ENCODE measurements at places on chromosomes 6 and 20.
A peak's percentile ranks its signal among the peaks of the same experiment; 100 is the strongest.

GRCh38 chr6:144186817-144187625 is 36.7 kb downstream of the STX11 start:
- DNase-seq = no peak

DNA sequence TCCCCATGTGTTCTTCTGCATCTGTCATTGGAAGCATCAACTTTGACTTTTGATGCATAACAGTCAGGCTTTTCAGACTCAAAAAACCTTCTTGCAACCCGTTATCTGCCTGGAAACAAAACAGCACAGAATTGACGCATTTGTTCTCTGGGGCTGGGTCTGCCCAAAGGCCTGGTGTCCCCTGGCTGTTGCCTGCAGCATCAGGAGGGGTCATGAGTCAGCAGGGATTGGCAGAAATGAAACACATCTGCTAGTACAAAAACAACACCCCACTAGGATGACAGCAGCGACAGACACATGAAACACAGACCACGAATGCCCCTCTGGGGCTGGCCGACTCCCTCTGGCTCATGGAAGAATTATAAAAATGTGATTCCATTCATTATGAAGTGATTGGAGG is 157.6 kb upstream of the INSM1 start:
- no peak for DNase-seq

GRCh38 chr6:11705069-11705468 is 73.5 kb downstream of the ADTRP start:
- no peak for DNase-seq

DNA sequence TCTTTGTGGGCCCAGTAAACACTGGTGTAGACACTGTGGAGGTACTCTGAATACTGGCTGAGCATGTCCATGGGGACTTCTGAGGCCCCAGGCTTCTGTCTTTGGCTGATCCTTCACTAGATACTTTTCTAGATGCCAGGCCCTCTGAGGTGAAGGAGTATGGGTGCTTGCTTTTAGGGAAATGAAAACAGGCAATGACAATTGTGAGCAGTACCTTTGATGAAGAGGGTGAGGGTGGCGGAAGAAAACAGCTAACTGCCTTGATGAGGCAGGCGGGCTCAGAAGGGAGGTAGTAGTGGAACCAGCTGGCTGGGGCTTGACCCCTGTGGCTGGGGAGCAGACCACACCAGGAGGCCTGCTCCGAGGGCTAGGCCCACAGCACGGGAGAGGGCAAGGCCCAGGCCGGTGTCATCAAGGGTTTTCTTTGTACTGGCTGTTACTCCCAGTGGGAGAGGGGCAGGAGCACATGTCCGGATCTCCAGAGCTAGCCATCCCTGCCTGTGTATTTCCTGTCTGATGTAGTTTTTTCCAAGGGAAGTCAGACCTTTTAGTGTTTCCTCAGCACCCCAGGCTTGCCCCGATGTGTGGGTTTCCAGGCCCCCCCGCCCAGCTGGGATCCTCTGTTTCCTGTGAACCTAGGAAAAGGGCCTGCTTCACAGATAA is 3.9 kb downstream of the PLCG1 start:
- DNase-seq = no peak

- no peak for DNase-seq
Measured at GRCh38 chr6:33692078-33692759, 19.3 kb downstream of the UQCC2 start.

DNA sequence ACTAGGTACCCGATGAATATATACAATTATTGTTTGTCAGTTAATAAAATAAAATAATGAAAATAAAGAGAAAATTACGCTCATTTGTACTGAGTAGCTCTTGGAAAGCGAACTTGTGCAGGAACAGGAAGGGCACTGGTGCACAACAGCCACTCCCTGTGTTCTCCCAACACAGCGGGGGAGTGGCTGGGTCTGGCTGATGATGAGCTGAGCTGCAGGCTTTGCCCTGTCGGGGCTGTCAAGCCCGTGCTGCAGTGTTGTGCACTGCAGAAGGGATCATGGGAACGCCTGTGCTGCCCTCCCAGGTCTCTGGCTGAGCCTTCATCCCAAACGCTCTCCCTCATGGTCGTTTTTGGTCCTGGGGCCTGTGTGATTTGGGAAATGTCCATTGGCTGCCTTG is 131.7 kb upstream of the MAP3K4 start:
- DNase-seq = no peak

DNA sequence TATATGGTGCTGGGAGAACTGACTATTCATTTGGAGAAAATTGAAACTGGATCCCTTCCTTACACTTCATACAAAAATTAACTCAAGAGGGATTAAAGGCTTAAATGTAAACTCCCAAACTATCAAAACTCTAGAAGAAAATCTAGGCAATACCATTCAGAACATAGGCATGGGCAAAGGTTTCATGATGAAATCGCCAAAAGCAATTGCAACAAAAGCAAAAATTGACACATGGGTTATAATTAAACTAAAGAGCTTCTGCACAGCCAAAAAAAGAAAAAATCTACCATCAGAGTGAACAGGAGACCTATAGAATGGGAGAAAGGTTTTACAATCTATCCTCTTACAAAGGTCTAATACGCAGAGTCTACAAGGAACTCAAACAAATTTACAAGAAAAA is 851.3 kb upstream of the MAN1A1 start:
- no peak for DNase-seq

- no peak for DNase-seq
Measured at GRCh38 chr6:111591370-111591900, 14.2 kb downstream of the TRAF3IP2 start.

DNA sequence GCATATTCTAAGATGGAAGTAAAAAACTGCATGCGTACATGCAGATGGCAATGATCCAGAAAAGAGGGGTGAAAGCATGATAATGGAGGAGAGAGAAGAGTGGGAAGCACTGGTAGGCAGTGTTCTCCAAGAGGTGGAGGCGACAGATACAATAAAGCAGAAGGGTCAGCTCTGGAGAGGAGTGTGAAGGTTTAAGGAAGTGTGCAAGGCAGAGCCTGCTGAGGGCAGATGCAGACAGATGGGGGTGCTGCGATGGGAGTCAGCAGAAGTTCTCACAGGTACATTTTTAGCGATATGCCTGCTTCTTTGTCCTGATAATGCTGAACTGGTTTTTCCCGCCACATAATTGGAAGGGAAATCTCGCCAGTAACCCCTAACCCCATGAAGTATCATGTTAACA is 81.1 kb upstream of the C6orf118 start:
- DNase-seq = no peak

GRCh38 chr20:44910690-44911262 is 916 bp downstream of the PABPC1L start:
- DNase-seq = no peak

GRCh38 chr6:127464881-127465459 is 5.8 kb upstream of the KIAA0408 start:
- peak; percentile 10 for DNase-seq

DNA sequence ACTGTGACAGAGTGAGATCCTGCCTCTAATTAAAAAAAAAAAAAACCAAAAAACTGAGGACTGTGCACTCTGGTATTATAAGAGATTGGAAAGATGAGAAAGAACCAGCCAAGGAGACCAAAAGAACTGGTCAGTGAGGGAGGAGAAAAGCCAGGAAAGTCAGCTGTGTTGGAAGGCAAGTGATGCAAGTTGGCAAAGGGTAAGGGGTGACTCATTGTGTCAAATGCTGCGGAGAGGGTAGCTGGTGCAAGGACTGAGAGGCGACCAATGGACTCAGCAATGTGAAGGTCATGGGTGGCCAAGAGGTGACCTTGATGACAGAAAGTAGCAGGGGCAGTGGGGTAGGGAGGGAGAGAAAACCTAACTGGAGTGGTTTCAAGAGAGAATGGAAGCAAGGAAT is 27.4 kb upstream of the LRRN4 start:
- DNase-seq = no peak

DNA sequence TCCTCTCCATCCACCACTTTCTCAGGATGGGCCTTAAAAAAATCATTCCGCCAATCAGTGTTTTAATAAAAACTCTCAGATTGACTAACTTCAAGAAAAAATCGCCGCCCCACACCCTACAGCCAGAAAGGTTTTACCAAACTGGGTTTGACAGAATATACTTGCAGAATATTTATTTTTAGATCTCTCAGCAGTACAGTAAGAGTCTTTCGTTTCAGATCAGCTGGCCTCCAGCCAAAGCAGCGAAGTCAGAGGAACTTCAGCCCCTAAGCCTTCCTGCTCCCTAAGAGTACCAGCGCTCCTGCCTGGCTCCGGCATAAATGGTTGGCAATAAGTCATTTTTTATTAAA is 24.7 kb downstream of the TBC1D7 start:
- no peak for DNase-seq

- DNase-seq = no peak
Measured at GRCh38 chr6:6998194-6998569, 109.6 kb upstream of the RREB1 start.

DNA sequence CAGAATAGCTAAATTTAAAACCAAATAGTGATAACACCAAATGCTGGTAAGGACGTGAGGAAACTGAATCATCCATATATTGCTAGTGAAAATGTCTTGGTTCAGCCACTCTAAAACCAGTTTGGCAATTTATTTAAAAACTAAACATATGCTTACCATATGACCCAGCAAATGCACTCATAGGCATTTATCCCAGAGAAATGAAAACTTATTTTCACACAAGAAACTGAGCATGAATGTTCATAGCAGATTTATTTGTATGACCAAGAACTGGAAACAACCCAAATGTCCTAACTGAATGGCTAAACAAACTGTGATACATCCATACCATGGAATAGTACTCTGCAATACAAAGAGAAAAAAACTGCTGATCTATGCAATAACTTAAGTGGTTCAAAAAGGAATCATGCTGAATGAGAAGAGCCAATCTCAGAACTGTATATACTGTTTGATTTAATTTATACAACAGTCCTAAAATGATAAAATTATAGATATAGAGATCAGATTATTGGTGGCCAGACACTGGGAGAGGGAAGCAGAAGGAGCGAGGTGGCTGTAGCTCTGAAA is 115.6 kb upstream of the ADGRF1 start:
- DNase-seq = no peak

DNA sequence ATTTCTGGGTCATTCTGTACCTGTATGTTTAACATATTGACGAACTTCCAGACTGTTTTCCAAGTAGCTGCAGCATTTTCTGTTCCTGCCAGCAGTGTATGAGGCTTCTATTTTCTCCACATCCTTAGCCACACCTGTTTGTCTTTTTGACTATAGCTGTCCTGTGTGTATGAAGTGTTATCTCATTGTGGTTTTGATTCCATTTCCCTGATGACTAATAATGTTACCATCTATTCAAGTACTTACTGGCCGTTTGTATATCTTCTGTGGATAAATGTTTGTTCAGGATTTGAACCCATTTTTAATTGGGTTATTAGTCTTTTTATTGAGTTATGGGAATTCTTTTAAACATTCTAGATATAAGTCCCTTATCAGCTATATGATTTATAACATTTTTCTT is 95.2 kb downstream of the JAG1 start:
- no peak for DNase-seq

DNA sequence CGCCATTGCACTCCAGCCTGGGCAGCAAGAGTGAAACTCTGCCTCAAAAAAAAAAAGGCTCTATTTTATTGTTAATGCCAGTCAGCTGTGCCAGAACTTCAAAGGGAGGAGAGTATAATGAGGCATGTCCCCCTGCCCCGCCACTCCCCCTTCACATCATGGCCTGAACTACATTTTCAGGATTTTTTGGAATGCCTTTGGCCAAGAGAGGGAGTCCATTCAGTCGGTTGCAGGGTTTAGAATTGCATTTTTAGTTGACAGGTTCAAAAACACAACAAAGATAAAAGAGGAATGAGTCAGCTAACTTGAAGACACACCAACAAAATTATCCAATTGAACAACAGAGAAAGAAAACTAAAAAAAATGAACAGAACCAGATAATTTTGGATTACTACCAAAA is 59.1 kb downstream of the CEP43 start:
- no peak for DNase-seq

DNA sequence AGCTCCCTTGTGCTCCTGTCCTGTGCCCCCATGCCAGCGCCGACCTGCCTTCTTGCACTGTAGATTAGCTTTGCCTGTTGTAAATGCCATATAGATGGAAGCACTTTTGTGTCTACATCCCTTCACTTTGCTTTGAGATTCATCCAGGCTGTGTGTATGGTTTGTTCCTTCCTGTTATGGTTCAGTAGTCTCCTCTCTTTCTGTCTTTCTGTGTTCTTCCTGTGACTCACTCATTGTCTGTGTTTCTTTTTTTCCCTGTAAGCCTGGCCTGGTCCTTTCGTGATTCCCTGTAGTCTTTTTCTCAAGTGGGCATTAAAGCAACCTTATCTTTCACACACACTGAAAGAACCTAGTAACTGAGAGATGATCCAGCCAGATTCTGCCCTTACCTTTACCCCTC is 66.6 kb downstream of the JARID2 start:
- no peak for DNase-seq

DNA sequence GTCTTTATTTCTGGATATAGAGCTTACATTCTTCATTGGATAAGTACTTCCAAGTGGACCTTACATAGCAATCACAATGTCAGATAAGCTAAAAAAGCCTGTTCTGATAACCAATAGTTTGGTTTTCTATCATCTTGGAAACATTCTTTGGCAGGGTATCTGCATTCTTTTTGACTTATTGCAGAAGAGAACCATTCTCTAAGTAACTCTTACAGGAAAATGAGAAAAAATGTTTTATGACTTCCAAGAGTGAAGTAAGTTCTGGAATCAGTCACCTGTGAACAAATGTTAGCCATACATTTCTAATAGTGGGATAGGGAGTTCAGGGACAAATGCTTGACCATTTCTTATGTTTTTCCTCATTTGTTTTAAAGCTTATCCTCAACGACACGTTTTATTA is 564.0 kb downstream of the CD109 start:
- DNase-seq = no peak

DNA sequence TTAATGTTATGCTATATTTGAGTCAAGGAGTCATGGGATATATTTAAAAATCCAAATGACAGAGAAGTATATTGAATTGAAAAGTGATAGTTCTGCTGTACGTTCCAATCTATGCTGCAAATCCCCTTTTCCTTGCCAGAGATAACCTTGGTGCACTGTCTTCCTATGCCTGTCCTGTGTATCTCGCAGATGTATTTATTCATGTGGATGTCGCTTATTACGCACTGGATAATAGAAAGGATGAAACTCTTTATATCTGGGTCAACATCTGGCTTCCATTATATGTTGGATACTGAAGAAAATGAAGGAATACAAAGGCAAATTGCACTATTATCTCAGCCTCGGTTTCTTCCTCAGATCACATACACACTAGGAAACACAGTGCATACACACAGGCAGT is 331.3 kb downstream of the BCKDHB start:
- DNase-seq = no peak
